ENCODE measurements at places on chromosomes 11 and 22.

- DNase-seq: peak; percentile 89
These were observed at the start of gene NOL12 for GRCh38 chr22:37686002-37686982. NOL12 (plus strand) TSS chr22:37686343; CDS start chr22:37686393, 50 bp downstream.

DNA sequence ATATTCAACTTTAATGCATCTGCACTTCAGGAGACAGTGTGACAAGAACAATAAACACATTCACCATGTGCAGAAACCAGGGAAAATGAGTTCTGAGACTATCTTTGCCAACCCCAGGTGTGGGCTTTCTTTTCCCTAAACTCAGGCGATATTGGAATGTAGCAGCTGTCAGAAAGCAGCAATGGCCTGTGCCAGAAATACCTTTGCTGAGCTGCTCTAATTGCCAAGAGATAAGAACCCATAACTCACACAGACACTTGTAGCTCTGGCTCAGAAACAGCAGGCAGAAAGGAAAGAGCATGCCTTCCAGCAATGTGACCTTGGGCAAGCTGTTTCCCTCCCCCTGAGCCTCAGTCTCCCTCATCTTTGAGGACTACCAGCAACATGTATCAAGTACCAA, 77.6 kb downstream of the PLEKHA7 start:
- no peak for DNase-seq

DNA sequence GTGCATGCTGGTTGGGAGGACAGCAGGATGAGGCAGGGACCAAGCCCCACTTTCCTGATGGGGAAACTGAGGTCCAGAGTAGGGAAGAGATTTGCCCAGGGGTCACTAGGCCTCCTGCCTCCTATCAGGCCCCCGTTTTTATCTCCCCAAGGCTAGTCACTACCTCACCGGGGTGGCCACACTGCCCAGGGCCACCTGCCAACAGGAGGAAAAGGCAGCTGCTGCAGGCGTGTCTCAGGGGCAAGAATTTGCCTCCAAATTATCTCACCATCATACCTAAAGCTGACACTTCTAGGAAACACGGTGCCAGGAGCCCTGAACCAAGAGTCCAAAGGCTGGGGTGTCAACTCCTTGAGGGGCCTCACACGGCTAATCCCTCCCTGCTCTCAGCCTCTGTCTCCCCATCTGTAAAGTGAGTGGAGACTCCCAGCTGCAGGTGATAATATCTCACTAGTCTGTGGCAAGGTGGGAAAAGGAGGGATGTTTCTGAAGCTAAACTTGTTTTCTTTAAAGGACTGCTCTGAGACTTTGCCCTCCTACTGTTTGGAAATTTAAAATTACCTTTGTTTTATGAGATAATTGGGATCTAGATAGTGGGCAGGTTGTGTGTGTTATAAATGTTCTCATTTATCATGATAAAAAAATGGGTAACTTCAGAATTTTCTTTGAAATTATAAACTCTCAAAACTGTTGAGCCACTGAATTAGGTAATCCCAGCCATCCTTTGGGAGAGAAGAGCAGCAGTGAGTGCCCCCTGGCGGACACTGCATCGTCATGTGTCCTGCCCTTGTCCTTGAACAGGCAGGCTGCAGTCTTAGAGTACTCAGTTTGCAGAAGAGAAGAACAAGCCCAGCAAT, 60.0 kb downstream of the MYO7A start:
- peak; percentile 77 for DNase-seq

- DNase-seq: no peak
These were observed 40.2 kb downstream of the RRM1 start for GRCh38 chr11:4134806-4135205.

DNA sequence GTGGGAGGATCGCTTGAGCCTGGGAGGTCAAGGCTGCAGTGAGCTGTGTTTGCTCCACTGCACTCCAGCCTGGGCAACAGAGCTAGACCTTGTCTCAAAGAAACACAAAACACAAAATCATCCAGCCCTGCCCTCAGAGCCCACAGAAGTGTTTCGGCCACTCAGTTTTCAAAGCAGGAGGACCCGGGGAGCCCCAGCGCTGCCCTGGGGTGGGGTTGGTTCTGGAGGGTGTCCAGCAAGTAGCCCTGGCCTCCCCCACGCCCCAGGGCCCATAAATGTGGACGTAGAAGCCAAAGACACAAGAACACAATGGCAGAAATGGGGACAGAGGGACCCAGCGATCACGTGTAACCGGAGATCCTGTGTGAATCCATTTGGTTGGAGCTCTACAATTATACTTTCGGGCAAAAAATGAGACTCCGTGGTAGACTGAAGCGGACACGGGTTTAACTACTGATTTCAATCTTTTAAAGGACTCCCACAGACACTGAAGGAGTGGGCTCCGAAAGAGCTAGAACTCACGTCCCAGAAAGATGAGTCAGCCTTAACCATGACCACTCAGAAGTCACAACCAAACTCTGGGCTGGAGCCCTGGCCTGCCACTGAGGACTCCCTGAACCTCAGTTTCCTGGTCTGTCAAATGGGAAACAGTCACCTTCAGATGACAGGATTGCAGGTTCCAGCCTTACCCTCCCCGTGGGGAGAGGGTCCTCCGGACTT, 9.0 kb upstream of the CYTH4 start:
- no peak for DNase-seq

DNA sequence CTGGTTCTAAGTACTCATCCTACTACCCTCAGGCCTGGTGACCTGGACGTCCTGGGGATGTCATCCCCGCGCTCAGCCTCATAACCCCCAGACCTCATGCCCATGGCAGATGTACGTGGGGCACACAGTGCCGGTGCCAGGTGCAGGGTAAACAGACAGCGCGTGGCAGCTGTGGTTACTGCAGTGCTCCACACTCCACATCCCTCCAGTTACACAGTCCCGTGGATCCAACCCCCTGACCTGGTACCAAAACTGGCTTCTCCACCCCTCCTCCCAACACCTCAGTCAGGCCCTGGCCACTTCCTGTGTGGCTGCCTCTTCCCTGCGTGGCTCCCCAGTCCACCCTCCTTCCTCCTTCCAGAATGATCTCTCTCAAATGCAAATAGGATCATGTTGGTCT, 95.2 kb downstream of the DSCAML1 start:
- DNase-seq: no peak

- DNase-seq: no peak
These were observed 6.1 kb downstream of the UCP3 start for GRCh38 chr11:74002832-74003231.

GRCh38 chr11:108468478-108468864, 1.1 kb upstream of the C11orf65 start:
- DNase-seq: no peak

DNA sequence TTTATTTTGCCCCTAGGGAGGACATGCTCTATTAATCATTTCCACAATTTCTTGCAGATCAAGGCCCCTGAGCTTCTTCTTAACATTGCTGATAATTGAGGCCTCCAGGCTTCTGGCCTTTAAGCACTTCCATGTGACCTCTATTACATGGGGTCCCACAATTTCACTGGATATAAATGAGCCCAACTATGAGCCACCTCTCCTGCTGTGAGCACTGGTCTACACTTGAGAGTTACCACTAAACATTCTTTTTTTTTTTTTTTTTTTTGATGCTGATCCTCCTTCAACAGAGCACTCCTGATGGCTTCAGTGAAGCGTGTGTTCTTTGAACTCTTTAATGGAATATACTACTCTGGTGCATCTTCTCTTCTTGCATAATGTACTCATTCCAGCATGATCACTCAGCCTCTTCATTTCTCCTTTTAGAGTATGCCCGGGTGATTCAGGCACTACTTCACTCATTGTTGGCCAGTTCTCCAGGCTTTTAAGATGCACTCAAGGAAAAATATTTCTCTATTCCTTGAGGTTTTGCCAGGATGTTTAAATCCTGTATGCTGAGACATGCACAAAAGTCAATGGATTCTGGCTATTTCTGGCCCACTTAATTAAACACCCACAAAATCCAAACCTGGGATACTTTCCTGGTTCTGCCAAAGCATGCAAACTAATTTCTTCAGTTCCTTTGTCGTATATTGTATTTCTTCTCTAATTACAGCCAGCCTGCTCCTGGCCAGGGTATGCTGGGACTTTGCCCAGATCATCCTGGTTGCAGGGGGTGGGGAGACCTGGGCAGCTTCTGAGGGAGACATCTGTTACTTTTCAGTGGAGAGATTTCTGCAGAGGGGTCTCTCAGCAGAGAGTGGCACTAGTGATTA, 257.8 kb upstream of the LUZP2 start:
- no peak for DNase-seq

- no peak for DNase-seq
These were observed 41.1 kb downstream of the RPS6KA4 start for GRCh38 chr11:64400102-64400501.

DNA sequence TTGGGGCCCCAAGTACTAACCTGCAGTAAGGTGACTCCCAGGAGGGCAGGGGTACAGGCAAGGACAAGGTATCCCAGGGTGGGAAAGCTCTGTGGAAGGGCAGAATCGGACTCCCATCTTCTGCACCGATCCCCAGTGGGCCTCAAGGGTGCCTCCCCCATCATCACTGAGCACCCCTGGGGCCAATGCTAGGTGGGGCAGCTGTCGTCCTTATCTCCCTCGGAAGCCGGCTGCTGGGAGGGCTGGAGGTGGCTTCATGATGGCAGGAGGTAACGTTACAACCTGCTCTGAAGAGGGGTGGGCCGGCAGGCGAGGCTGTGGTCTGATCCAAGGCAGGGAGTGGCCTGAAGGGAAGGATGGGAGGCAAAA, 87.6 kb upstream of the LINC01488 start:
- DNase-seq: no peak

DNA sequence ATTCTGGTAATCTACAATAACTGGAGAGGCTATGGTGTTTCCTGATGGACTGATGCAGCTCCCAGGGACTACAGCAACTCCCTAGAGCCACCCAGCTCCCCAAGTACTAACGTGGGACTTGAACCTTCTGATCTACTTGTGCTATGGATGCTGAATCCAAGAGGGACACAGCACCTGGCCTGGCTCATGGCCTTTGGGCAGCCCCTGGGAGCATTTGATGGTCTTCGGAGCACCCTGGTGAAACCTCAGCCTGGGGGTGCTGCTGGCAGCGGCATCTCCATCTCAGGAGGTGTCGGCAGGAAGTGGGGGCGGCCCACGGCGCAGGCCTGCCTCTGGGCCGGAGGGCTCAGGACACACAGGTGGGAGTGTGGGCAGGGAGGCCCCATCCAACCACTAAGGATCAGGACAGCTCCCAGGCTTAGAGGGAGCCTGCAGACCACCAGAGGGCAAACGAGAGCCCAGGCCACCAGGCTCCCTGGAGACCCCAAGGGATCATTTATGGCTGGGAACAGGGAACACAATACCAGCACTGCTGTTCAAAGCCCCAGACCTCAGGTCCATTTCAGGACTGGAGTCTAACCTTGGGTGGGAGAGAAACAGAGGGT, 8.7 kb downstream of the EHD1 start:
- no peak for DNase-seq

- no peak for DNase-seq
These were observed 72.1 kb downstream of the LRRC32 start for GRCh38 chr11:76598426-76598839.

Measured in right lung (tissue), 10 donors.